ENCODE measurements at places on chromosomes 4 and X. TPM values are rescaled to one million over a fixed set of nuclear protein-coding genes. Genes with fewer than 3 reads are reported as not detected.

Gene NELFA
- 32.7 TPM for total RNA-seq

DNA sequence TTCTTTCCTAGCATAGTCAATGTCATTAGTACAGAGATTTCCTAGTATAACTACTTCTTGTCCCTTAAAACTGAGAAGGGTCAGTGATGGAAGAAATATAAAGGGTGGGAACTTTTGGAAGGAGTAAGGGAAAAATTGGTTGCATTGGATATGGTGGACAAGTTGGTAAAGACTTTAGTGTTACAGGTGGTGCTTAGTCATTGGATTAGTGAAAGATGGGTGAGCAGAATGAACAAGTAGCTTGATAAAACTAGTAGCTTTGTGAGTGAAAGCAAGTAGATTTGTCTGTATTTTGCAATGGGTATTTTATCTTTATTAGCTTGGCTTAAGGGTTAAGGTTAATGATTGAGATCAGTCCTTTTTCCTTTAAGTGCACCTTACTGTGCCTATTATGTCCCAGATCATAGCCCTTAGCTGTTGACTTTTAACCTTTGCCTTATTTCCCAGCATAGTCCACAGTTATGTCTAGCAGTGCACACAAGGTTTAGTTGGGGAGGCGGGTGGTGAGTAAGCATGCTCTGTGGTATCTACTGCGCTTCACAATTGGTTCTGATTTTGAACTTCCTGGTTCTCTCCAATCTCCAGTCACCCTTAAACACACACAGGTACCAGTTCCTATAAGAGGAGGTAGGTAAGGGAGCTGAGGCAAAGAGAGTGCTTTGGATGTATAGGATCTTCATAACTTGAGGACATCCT, 9.5 kb downstream of the WDR44 start:
- no peaks in the 10 kb centered on the region for H3K36me3 ChIP-seq
- no peaks in the 10 kb centered on the region for H3K27me3 ChIP-seq
- H3K4me1 ChIP-seq: peaks cover 2% of the 10 kb centered on the region
- H3K4me3 ChIP-seq: no peak overlapping the region

DNA sequence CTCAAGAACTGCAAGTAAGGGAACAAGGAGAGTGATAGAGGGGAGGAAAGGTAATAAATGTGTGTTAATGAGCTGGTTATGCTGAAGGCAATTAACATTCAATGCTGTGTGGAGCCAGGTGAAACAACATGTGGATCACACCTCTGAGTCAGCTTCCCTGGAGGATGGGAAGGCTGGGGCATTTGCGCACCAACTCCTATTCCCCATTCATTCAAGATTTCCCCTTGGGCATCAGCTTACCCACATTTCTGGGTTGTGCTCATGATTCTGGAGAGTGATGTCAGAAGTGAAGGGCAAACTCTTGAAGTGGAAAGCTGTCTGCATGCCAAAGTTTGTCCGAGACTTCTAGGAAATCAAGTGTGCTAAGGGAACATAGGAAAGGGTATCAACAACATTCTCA, 461.4 kb downstream of the MID1IP1 start:
- no peaks in the 10 kb centered on the region for H3K27me3 ChIP-seq
- H3K36me3 ChIP-seq: no peaks in the 10 kb centered on the region
- no peak for DNase-seq

GRCh38 chr4:4481399-4481994, 60.4 kb downstream of the STX18 start:
- H3K27ac ChIP-seq: no peak overlapping the region
- DNase-seq: no peak
- H3K27me3 ChIP-seq: no peaks in the 10 kb centered on the region
- no peaks in the 10 kb centered on the region for H3K4me1 ChIP-seq

- no peak for DNase-seq
- no peak overlapping the region for H3K4me3 ChIP-seq
- no peaks in the 10 kb centered on the region for H3K36me3 ChIP-seq
- H3K27me3 ChIP-seq: no peaks in the 10 kb centered on the region
Observed at GRCh38 chr4:48795108-48795507, 15.0 kb upstream of the FRYL start.

All from naive thymus-derived CD4-positive, alpha-beta T cell (primary cell).